NCI-H2029 treated with DMSO at 0.1 percent for 48 hours (cell line): ENCODE measurements at places on chromosomes 7 and 10.

DNA sequence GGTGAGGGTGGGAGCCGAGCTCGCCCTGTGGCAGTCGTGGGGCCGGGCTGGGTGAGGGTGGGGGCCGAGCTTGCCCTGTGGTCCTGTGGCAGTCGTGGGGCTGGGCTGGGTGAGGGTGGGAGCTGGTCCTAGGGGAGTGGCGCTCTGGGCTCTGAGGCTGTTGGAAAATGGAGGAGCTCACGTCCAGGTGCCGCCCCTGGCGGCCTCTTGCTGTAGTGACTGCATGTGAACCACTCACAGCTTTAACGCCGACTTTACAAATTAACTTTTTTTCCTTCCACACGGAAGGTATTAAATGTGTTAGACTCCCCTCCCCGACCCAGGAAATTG is 312.6 kb downstream of the WDR37 start:
- DNase-seq: no peak

DNA sequence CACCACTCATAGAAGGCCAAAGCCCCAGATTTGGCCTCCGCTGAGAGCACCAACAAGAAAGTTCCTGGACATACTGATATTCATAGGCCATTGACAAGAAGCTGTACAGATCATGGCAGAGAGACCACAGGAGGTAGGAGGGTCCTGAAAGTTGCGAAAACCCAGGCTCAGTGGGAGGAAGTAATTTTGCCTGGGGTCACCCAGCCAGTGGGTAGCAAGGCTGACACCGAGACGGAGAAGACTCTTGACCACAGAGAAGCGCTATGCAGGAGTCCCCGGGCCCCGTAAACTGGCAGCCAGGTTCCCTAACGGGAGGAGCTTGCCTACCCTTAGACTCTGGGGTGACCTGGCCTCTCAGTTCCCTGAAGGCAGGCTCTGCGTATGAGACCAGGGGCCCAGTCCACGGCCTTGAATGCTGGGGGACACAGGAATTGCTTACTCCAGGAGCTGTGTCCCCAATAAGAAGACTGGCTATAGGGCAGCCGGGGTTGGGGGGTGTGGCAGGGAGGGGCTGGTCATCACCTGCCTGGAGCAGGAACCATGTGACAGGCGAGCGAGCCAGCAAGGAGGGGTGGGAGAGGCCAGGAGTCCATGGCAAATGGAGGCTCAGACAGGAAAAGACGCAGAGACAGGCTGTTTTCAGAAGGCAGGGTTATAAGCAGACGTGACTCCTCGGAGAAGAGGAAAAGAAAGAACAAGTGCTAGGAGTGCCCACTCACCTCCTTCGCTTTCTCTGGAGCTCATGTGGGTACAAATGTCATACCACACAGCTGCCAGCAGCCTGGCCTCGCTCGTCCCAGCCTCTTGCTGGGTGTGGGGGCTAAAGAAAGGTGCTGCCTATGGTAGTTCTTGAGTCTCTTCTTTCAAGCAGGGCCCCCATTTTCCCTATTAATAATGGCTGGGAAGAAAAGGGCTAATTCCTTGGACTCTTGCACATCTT is 24.6 kb upstream of the NPFFR1 start:
- DNase-seq: no peak

- peak; percentile 81 for DNase-seq
Observed at GRCh38 chr7:110507832-110508231, 583.1 kb upstream of the LRRN3 start.

GRCh38 chr7:98202367-98203195 is 8.7 kb upstream of the BHLHA15 start:
- DNase-seq: no peak
